ENCODE measurements at places on chromosomes 4 and X.

GRCh38 chr4:184028561-184029374, 123.7 kb downstream of the STOX2 start:
- no peak for DNase-seq

GRCh38 chr4:7060346-7061150, 7.3 kb downstream of the GRPEL1 start:
- DNase-seq, result no peak

GRCh38 chr4:26104056-26104685, 190.2 kb downstream of the SMIM20 start:
- no peak for DNase-seq

GRCh38 chrX:23879380-23880090, 28.2 kb downstream of the APOO start:
- DNase-seq, result no peak

DNA sequence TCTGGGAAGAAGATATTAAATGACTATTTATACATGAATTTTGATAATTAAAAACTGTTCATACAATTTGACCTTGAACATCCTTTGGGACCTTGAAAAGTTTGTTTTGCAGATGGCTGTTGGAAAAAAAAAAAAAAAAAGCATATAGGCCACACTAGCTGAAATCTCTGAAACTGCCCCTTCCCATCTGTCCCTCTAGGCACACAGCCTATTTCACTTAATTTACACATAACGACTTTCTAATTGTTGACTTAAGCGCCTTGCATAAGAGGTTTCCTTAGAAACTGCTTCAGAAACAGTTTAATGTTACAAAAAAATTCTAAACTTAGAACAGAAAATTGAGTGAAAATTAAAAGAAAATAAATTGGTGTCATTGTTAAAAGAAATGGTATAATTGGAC, 131.0 kb downstream of the COX18 start:
- DNase-seq, result no peak

- DNase-seq, result no peak
Observed at GRCh38 chrX:23621621-23622265, 45.5 kb upstream of the PRDX4 start.

DNA sequence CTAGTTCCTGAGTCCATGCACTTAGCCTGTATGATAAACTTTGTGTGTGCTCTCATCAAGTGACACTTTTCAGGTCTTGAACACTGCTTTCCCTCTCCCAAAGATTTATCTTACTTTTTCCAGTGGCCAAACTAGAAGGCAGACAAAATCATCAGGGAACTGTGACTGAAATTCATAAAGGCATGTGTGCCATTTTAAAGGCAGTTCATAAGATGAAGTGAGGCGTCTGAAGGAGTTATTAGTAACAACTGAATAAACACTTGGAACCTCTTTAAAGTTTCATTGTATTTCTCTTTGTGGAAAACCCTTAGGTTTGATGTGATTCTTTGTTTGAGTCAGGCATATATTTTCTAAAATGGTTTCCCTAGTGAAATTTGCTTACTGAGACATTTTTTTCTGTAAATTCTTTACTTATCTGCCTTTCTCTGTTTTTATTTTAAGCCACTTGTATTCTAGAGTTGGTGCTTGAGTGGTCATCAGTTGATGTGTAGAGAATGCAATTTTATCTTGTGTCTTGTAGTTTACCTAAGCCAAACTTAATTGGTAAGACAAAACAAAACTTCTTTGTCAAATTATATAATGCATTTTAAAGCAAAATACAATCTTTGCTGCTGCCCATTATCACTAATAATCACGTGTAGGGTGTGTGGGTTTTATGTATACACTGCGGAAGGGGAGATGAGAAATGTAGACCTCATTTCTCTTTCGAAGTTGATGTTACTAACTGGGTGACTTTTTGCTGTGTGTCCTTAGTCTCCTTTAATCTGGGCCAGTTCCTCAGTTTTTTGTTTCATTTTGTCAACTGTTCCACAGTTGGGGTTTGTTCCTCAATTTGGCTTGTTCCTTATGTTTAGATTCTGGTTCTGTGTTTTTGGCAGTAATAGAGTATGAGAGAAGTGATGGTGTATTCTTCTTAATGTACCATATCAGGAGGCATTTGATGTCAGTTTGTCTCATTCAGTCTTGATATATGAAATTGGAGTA, 56.8 kb downstream of the RBPJ start:
- DNase-seq, result peak; percentile 63

DNA sequence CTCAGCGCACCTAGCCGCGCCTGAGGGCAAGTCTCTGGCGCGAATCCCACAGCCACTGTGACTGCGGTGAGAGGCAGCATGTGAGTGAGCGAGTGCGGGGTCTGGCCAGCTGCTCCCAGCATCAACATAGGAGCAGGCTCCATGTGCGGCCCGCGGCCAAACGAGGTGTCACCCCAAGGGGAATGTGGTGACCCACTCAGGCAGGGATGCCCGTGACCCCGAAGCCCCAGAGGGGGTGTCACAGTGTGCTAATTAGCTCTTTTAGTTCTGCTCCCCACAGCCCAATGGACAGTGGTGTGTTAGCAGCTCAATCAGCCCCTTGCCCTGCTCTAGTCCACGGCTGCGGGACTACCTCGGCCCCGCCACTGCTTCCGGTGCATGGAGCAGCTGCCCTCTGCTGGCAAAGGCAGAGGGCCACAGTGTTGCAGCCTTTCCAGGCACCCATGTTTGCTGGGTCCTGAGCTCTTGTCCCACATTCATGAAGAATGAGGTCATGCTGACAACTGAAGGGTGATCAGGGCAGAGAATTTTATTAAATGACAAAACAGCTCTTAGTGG, 61.4 kb downstream of the AGA start:
- no peak for DNase-seq

GRCh38 chr4:52869196-52869595, 7.1 kb downstream of the RASL11B start:
- peak; percentile 58 for DNase-seq

- DNase-seq, result no peak
Observed at GRCh38 chr4:5883916-5884315, 9.0 kb downstream of the CRMP1 start.

DNA sequence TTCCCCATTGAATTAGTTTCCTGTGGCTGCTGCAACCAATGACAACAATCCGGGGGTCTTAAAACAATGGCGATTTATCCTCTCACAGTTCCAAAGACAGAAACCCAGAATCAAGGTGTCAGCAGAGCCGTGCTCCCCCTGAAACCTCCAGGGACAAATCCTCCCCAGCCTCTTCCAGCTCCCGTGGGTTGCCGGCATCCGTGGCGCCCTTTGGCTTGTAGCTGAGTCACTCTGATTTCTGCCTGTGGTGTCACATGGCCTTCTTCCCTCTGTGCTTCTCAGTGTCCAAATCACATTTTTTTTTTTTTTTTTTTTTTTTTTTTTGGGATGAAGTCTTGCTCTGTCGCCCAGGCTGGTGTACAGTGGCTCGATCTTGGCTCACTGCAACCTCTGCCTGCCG, 64.5 kb upstream of the STX18 start:
- DNase-seq, result no peak

- peak; percentile 84 for DNase-seq
Observed at GRCh38 chr4:151238477-151238876, 38.5 kb upstream of the PRSS48 start.

GRCh38 chr4:952881-953573, 20.3 kb downstream of the DGKQ start:
- no peak for DNase-seq

DNA sequence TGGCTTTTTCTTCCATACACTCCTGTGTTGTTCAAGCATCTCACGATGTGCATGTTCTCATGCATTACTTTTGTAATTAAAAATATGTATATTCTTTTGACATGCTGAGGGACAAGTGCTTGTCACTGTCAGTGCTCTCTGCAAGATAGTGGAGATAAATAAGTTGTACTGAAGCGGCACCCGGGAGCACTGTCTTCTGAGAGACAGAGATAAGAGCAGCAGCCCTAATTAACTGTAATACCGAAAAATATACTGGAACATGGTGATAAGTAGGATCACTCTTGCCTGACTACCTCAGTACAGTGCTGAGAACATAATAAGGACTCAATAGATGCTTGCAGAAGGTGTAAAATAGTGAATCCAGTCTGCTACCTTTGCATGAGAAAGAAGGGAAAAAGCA, 9.4 kb upstream of the GPR173 start:
- no peak for DNase-seq

DNA sequence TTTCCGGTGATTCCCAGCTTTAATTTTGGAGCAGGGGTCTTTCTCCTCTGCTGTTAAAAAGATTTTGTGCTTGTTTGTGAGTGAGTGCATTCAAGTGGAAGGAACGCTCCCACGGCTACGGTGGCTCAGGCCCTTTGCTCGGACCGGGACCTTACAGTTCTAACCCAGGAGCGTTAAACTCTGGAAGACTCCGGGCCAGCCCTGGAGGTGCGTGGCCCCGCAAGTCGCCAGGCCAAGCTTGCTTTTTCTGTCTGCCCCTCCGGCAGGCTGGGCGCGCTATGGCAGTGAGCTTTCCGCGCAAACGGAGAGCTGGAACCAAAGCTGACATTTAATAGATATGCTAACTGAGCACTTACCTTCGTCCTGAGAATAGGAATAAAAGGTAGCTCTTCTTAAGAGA, 18.3 kb upstream of the PITX2 start:
- no peak for DNase-seq

DNA sequence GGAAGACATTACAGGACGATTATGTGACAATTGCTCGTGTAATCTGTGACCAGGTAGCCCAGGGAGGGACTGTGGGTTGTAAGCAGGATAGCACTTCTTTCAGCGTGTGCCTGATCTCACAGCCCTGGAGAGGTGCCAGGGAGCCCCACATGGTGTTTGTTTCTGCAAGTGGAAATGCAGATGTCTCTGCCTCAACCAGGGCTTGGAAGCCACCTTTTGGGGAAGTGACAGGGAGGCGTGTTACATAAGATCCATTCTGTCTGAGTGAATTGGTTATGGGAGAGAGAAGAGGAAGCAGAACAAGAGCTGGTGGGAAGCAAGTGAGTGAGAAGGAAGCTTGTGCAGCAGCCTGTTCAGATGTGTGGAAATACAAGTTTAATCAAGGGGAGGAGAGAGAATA, 104.5 kb upstream of the GATB start:
- DNase-seq, result peak; percentile 93

DNA sequence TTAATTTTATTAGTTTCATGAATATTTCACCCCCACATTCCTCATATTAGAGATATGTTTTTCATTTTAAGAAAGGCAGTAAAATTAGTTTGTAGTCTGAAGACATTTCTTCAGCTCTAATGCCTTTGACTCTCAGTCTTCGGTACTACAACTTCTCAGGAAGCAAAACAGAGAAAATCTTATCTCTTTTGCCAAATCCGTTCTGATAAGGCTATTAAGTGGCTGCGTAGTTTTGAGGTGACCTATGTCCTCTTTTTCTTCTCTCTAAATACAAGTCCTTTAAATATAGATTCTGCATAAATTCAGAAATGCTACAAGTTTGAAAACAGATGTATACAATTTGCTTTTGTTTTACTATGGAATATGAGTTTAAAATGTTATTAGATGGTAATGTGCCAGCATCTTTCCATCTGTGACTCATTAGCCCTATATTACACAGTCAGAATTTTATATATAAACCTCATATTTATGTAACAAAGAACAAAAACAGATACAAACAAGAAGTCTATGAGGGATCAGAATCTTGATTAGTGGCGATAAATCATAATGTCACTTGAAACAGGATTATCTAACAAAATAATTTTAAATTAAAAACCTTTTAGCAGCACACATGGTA, 181.2 kb upstream of the ETNPPL start:
- no peak for DNase-seq

GRCh38 chr4:110442309-110442708, 33.6 kb upstream of the ENPEP start:
- DNase-seq, result no peak

- no peak for DNase-seq
Observed at GRCh38 chr4:142365391-142365790, 480.7 kb downstream of the INPP4B start.

- DNase-seq, result peak; percentile 70
Observed at GRCh38 chr4:113094802-113095201, 45.3 kb downstream of the ANK2 start.

GRCh38 chr4:3481113-3481531, 18.0 kb downstream of the DOK7 start:
- no peak for DNase-seq

DNA sequence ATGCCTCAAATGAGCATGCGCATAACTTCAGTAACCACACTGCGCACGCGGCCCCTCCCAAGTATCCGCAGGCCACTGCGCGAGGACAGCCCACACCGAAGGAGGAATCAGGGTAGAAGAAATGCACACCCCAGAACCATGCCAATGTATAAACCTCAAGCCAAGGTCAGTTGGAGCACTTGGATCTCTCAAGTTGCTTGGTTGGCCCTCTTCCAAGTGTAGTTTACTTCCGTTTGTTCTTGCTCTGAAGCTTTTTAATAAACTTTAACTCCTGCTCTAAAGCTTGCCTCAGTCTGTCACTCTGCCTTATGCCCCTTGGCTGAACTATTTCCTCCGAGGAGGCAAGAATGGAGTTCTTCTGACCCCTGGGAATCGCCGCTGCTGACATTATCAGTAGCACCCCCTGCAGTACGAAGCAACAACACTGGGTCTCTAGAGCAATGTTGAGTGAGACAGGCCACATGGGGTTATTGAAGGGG, 22.0 kb upstream of the SPINK2 start:
- DNase-seq, result no peak
